ENCODE measurements at places on chromosomes 13 and 19. TPM values are rescaled to one million over a fixed set of nuclear protein-coding genes. Genes with fewer than 3 reads are reported as not detected.

The ZNF835 gene
- not detected for total RNA-seq

The CPB2 gene
- not detected for total RNA-seq

The TUBB4A gene
- 3.3 TPM for total RNA-seq

The ZNF468 gene
- total RNA-seq, result 4.1 TPM

The MIA gene
- 3.8 TPM for total RNA-seq

GRCh38 chr19:45779231-45780145 lies 2.8 kb downstream of the DMPK start:
- peak; percentile 42 for DNase-seq

DNA sequence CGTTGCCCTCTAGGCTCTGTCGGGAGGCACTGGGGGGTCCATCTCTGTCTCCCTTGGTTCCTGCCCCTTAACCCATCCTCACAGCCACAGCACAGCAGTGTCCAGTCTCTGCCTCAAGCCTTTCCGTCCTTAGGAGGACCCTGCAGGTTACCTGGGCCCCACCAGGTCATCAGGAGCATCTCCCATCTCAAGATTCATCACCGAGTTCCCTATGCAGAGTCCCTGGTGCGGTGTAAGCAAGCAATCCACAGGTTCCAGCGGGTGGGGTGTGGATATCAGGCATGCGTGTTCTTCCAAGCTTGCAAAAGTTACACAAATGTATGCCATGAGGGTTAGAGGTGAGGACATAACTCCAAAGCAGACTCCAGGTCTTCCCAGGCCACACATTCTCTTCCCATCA lies 20.9 kb upstream of the GAS6 start:
- no peak for DNase-seq

DNA sequence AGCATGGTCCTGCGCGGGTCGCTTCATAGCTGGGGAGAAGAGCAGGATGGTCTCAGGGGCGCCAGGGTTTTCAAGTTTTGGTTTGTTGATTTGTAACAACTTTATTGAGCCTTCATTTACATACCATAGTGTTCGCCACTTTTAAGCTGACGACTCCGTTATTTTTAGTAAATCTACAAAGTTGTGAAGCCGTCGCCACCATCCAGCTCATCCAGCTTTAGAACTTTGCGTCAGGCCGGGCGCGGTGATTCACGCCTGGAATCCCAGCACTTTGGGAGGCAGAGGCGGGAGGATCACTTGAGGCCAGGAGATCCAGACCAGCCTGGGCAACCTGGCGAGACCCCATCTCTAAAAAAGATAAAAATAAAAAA lies 404 bp downstream of the C19orf44 start:
- no peak for DNase-seq

DNA sequence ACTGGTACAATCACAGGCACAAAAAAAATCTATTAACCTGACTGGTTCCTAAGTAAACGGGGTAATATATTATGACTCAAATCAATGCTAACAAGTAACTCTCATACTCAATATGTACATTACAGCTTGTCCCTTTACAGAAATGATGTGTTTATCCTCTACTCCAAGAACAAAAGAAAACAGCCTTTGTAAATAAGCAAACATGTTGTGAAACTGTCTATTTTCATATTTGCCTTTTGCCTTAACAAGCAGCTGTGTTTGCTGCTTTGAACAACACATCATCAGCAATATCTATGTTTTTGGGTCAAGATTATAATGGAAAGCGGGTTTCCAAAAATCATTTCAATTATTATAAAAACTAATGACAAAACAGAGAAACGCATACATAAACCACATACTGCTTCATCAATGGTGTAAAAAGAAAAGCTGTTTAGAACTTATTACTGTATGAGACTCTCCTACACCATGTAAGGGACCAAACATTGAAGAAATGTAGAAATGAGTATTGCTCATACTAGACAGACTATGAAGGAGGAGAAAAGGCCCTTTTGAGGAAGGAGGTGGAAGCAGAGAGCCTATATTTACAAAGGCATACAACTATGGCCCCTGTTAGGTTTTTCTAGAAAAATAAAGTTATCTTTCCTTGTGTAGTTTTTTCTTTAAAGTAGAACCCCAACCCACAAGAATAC lies 14.8 kb downstream of the TBC1D4 start:
- DNase-seq, result no peak

- DNase-seq, result no peak
These were observed 399.6 kb downstream of the LMO7 start for GRCh38 chr13:76035711-76036110.

Data from G401 (cell line).